Stimulated activated effector memory CD8-positive, alpha-beta T cell treated with anti-CD3 and anti-CD28 coated beads, Interleukin-12 subunit alpha, Interleukin-12 subunit beta, amount 100 ng/mL, for 72 hours (primary cell): ENCODE measurements at places on chromosomes 7 and 10.

- no peak for DNase-seq
These were observed 572.5 kb downstream of the POM121L12 start for GRCh38 chr7:53607961-53608360.

- no peak for DNase-seq
These were observed 150.9 kb downstream of the MBL2 start for GRCh38 chr10:52621635-52622079.

DNA sequence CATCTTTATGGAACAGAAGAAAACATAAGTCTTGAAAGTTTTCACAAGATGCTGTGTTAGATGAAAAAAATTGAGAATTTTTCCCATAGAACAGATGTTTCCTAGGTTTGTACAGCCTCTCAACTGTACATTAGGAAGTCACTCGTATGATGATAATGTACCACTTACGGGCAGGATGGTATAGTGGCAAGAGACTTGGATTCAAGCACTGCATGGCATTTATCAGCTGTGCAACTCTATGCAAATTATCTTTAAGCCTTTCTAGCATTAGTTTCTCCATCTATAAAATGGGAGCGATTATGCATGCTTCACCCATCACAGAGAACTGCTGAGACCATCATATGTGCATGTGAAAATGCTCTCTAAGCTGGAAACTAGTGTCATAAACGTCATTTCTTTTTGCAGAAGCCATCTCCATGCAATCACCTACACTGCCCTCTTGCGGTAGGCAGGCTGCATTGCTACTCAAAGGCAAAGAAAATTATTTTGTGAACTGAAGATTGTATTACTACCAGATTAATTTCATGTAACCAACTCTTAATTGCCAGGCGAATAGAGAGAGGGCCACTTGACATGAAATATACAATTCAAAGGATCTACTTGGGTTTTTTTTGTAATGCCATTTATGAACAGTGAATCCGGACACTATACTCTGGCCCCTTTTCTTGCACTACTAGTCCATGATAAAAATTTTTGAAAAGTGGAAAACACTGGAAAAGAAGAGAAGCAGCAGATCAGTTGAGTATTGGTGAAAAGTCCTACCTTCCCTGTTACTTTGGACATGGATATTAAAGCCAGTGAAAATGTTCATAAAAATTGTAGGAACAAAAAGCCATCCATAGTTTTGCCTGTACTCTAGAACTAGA is 102.3 kb downstream of the JAZF1 start:
- DNase-seq, result peak; percentile 71

GRCh38 chr7:121272676-121273075 is 56.1 kb upstream of the WNT16 start:
- no peak for DNase-seq

DNA sequence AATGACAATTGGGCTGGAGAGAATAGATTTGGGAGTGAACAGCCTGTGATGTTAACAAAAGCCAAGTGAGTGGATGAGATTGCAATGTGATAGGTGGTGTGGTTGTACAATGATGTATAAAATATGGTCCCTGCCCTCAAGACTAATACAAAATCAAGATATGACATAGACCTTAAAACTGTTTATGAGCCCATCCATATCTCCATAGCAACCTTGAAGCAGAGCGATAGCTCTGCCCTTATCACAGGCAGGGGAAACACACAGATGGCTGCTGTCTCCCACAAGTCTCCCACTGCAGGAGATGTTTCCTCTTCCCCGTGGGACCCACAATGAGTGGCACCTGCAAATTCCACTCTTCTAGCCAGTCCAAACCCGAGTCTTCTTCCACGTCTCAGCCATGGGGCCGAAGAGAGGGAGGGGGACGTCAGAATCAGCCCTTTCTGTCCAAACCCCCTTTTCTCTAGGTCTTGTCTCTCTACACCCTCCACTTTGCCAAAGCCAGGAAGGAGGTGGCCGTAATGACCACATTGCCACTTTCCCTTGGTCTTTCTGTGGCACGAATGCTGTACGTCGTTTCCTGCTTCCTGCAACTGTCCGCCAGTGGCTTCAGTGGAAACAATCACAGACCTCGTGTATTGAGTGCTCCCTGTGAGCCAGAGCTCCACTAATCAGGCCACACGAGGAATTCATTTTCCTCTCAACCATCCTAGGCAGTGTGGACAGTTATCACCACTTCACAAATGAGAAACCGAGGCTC is 7.5 kb upstream of the TBXAS1 start:
- DNase-seq, result no peak

DNA sequence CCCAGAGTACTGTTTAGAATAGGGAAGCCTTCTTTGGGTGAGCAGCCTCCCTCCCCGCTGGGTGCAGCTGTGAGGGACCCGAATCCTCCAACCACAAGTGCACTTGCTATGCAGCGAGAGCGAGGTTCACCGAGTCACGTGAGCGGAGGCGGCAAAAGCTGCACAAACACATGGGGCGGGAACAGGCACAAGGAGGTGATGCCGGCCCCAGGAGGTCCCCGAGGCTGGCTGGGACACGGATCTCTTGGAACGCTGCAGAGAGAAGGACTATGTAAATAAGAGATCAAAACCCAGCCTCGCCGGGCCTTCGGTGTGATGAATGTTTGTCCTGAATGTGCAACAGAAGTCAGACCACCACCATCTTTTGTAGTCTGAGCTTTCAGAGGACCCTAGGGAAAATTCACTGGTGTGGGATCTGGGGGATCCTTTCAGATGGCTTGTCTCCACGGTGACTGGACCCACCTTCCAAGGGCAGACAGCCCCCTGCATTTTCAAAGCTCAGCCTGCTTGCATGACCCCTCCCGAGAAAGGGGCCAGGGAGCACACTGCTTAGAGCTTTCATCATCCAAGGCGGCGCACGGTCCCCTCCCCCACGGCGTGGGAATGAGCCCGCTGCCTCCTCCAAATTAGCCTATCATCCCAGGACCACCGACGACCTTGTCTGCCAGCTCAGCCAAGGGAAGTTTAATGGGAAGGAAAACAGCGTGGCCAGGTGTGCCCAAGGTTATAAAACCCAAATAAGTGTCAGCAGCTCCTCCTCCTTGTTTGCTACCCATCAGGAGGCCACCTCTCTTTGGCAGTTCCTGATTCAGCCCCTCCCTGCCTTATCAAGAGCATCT is 327.7 kb downstream of the CXCL12 start:
- no peak for DNase-seq

DNA sequence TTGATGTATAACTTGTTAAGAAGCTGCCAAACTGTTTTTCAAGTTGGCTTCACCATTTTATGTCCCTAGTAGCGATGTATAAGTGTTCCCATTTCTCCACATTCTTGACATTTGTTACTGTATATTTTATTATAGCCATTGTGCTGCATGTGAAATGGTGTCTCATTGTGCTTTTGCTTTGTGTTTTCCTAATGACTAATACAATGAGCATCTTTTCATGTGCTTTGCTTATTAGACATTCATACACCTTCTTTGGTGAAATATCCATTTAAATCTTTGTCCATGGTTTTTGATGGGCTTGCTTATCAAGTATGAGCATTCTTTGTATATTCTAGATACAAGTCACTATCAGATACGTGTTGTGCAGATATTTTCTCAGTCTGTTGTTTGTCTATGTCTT is 203.0 kb downstream of the CCSER2 start:
- no peak for DNase-seq

- DNase-seq, result no peak
These were observed 104.6 kb downstream of the CYTH3 start for GRCh38 chr7:6167587-6168476.

DNA sequence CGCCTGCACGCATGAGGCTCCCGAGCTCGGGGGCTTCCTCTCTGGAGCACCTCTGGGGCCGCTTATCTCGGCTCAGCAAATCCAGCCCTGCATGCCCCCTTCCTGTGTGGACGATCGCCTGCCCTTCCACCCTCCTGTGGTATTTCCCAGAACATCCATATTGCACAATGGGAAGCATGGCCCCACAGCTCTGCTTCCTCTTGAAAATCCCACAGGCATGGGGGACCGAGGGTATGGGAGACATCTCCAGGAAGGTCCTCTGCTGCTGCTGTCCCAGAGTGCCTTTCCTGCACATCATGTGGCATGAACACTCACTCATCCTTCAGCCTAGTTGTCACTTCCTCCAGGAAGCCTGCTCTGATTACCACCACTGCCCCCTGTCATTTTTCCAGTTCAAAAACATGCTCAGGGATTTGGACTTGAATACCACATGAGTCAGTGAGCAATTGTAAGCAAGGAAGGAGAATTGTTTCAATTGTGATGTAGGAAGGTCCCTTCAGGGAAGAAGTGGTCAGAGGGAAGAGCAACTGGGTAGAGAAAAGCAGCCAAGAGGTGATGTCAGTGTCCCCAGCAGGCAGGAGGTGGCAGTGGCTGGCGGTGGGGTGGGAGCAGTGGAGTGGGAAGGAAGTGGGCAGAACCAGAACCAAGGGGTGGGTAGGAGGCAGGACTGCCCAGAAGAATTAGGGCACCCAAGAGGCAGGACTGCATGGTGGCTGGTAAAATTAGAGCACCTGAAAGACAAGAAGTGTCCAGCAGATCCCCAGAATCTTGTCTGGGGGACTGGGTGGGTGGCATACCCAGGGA is 67.5 kb upstream of the ZMIZ1 start:
- DNase-seq, result no peak

GRCh38 chr7:138170298-138170697 is 94.0 kb downstream of the AKR1D1 start:
- DNase-seq, result no peak
